ENCODE measurements at places on chromosomes 7 and 10.

DNA sequence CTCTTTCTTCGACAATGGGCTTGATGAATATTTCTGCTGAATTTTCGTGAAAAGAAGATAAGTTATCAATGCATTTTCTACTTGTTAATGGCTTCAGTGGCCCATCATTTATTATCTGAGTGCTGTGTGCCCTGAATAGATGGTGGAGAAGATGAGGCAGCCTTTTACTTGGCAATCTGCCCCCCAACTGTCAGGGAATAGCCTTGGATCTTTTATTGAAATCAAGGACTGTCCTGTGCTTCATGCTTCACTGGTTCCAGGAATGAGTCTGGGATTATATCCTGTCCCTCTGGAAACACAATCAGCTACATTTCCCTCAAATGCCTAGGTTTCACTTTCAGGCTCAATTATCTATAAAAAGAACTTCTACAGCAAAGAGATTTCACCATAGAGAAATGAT lies 75.9 kb upstream of the NXPH1 start:
- no peak for DNase-seq

- no peak for DNase-seq
These were observed 912.9 kb downstream of the GRM8 start for GRCh38 chr7:126339813-126340212.

DNA sequence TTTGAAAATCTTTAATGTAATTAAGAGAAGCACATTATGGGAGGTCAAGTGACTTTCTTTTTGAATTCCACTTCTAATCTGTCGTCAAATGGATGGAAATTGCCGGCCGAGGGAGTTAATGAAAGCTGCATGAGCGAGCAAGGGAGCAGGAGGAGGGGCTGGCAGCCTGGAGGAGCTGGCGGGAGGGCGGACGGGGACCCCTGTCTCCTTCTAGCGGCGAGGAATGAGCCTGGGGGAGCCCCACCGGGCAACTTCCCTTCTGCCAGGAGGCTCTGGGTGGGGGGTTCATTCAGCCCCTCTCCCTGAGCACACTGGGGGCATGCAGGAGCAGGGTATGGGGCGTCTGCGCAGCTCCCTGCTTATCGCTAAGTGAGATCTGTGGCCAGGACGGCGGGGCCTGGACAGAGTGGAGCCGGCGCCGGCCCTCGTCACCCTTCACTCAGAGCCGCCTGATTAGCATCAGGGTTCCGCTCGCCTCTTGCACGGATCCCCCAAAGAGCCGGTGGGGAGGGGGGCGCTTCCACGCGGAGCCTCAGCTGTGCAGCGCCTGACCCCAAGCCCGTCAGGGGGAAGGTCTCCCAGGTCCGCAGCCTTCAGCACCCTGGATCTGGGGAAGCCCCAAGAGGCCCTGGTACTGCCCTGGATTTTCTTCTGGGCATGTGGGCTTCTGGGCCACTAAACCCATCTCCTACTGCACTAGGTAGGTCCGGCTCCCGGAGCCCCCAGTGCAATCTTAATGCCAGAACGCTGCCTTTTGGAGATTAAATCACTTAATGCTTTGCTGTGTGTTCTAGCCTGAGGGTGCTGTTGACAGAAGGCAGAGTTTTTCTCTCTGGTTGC lies 680.8 kb downstream of the LRMDA start:
- DNase-seq: peak; percentile 56

GRCh38 chr10:119654540-119654939 lies 3.4 kb downstream of the BAG3 start:
- DNase-seq: no peak

GRCh38 chr7:7693881-7694280 lies 24.5 kb downstream of the RPA3 start:
- DNase-seq: no peak
